ENCODE measurements at places on chromosomes 16 and 17. TPM values are rescaled to one million over a fixed set of nuclear protein-coding genes. Genes with fewer than 3 reads are reported as not detected.

Gene IL21R
- 1.4 TPM for total RNA-seq

Gene AXIN2
- total RNA-seq = 4.2 TPM

Gene KLHL10
- 0.16 TPM for total RNA-seq

Gene ACAP1
- total RNA-seq = 3.3 TPM

Gene WNK4
- total RNA-seq = 0.09 TPM

Gene KRTAP3-1
- not detected for total RNA-seq

Gene SLC38A7
- total RNA-seq = 32.2 TPM

Gene AKAP1
- 9.8 TPM for total RNA-seq

Gene XYLT1
- total RNA-seq = 16.2 TPM

Gene KRT31
- total RNA-seq = not detected

Gene TNFRSF17
- not detected for total RNA-seq

Gene HOXB5
- total RNA-seq = 0.09 TPM

Measured in bronchial smooth muscle cell (primary cell).